Activated naive CD4-positive, alpha-beta T cell (primary cell): ENCODE measurements at places on chromosomes 12 and 14.

DNA sequence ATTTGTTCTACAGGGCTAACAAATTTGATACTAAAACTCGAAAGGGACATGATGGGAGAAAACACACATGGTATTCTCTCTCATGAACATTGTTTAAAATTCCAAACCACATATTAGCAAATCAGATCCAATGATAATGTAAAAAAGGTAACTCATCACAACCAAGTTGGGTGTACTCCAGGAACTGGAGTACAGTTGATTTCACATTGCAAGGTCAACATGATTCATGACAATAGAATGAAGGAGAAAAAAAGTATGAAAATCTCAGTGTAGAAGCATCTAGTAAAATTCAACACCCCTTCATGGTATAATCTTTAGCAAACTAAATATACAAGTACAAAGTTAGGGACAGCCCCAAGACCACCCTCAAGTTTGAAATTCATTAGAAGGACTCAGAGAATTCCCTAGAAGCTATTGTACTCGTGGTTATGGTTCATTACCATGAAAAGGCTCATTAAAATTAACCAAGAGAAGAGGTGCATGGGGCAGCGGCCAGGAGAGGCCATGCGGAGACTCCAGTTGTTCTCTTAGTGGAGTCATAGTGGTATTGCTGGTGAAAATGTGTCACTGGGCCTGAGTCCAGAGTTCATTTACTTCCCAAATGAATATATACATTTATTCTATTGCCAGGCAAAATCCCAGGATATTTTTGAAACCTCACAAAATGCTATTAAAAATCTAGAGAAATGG, 3.1 kb upstream of the CDCA4 start:
- no peak for DNase-seq

- no peak for DNase-seq
Measured at GRCh38 chr12:63079791-63080502, 71.1 kb downstream of the AVPR1A start.

DNA sequence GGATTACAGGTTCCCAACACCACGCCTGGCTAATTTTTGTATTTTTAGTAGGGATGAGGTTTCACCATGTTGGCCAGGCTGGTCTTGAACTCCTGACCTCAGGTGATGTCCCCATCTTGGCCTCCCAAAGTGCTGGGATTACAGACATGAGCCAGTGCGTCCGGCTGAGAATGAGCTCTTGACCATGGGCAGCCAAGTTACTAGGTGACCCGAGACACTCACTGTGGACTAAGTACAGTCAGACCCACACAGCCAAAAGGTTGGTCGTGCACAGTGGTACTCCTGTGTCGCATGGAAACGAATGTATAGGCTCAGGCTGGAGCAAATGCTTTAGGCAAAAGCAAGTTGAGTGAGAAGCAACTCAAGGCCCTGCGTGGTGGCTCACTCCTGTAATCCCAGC, 21.0 kb downstream of the DLK1 start:
- DNase-seq, result no peak

GRCh38 chr14:102965282-102965681, 42.8 kb downstream of the AMN start:
- DNase-seq, result no peak

DNA sequence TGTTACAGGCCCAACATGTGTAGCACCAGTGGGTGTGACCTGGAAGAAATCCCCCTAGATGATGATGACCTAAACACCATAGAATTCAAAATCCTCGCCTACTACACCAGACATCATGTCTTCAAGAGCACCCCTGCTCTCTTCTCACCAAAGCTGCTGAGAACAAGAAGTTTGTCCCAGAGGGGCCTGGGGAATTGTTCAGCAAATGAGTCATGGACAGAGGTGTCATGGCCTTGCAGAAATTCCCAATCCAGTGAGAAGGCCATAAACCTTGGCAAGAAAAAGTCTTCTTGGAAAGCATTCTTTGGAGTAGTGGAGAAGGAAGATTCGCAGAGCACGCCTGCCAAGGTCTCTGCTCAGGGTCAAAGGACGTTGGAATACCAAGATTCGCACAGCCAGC, 8.6 kb downstream of the BCL2L14 start:
- DNase-seq, result no peak

- DNase-seq, result no peak
Measured at GRCh38 chr12:67208281-67209067, 60.7 kb upstream of the CAND1 start.

GRCh38 chr12:117412465-117413188, 51.2 kb upstream of the NOS1 start:
- no peak for DNase-seq

DNA sequence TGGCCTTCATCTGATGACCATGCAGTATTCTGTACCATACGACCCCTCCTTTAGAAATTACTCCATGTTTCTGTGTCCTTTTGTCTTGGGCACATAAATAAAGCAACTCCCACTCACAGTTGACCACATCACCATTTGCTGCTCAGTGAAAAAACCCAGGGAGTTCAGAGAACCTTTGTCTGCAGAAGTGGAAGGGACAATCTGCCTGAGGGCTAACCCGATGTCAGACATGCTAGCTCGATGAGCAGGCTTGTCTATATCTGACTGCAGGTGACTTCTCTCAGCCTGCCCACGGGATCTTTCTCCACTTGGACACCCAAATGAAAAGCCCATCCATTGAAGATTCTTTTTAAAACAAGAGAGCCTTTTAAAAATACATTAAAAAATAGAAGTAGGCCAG, 45.7 kb upstream of the GRIP1 start:
- DNase-seq, result no peak

GRCh38 chr14:78933948-78934524, 763.9 kb downstream of the NRXN3 start:
- no peak for DNase-seq

DNA sequence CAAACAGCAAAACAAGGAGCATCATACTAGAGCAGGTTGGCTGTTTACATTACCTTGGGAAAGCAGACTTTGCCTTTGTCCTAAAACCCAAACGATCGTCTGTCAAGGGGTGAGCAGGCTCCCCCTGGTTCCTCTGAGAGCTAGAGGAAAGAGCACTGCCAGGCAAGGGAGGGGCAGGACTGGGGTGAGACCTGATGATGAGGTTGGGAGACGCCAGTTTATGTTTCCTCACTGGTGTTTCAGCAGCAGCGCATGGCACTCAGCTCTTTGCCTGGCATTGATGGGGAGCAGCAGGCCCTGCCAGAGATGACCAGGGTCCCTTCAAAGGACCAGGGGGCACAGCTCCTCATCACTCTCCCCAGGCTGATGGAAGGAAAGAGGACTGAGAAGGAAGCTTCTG, 7.9 kb upstream of the KRT2 start:
- DNase-seq, result no peak

GRCh38 chr12:69101505-69101904, 137.9 kb upstream of the CPSF6 start:
- no peak for DNase-seq

DNA sequence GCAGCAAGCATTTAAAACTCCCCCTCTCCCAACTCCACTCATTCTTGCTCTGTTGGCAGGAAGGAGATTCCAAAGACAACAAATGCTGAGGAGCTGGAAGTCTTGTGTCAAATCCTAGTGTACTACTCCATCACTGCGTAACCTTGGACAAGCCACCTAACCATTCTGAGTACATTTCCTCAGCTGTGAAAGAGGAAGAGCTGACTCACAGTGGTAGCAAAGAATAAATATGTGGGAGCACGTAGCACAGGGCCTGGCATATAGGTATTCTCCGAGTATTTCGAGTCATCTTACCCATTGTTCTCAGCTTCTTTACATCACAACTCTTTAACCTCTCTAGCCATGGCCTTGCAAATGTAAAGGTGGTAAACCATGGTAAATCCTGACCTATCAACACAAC, 28.7 kb downstream of the EGLN3 start:
- DNase-seq, result no peak

DNA sequence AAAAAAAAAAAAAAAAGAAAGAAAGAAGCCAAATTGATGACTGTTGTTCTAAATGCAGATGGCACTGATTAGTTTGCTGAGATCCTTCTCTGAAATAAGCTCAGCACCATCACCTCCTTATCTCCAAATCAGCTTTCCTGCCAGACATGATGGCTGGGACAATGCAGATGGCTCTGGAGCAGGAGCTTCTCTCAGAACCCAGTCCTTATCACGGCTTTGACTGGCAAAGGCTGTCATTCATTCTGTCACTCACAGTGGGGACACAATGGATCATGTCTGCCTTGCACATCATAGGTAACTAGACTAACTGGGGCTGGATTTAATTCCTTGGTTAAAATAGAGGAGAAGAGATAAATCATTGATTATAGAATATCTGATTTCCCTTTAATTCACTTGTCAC, 146.3 kb downstream of the PDZRN4 start:
- DNase-seq, result no peak
